ENCODE measurements at places on chromosomes 12 and 14.

- no peak for DNase-seq
Observed at GRCh38 chr12:103269946-103270345, 225.8 kb downstream of the C12orf42 start.

GRCh38 chr12:109729371-109729781, 15.8 kb downstream of the FAM222A start:
- no peak for DNase-seq

GRCh38 chr12:12167847-12168246, 97.1 kb downstream of the BCL2L14 start:
- DNase-seq, result no peak

- DNase-seq, result no peak
Observed at GRCh38 chr12:70936203-70936813, 15.8 kb upstream of the PTPRR start.

DNA sequence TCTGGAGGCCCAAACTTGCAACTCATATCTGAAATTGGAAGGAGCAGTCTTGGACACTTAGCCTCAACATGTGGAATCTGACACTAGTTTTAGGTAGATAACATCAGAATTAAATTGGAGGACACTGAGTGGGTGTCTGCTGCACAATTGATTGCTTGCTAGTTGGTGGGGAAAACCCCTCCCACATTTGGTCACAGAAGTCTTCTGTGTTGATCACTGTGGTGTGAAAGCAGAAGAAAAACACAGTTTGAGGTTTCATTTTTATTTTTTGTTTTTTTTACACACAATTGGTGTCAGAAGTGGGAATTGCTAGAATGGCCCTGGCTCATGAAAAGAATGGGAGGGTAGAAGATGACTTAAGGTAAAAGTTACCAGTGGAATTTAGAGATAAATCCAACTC, 78.0 kb upstream of the CD163 start:
- DNase-seq, result no peak

DNA sequence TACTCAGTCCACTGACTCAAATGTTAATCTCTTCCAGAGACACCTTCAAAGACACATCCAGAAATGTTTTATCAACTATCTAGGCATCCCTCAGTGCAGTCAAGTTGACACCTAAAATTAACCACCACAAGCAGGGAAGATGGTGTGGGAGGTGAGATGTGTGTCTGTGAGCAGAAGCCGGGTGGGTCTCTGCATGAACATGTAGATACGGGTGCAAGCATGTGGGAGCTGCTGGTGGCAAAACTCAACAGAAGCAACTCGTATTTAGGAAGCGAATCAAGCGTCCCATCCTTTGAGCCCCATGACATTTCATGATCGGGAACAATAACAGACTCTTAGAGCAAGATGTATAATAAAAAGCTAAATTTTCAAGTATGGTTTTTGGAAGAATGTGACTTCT, 110.0 kb upstream of the C14orf180 start:
- no peak for DNase-seq

GRCh38 chr14:56351861-56352260, 227.7 kb upstream of the TMEM260 start:
- DNase-seq, result no peak

- peak; percentile 43 for DNase-seq
Observed at GRCh38 chr14:24674204-24674970, 40.4 kb upstream of the GZMB start.

- no peak for DNase-seq
Observed at GRCh38 chr12:58046271-58046670, 104.9 kb downstream of the ATP23 start.

DNA sequence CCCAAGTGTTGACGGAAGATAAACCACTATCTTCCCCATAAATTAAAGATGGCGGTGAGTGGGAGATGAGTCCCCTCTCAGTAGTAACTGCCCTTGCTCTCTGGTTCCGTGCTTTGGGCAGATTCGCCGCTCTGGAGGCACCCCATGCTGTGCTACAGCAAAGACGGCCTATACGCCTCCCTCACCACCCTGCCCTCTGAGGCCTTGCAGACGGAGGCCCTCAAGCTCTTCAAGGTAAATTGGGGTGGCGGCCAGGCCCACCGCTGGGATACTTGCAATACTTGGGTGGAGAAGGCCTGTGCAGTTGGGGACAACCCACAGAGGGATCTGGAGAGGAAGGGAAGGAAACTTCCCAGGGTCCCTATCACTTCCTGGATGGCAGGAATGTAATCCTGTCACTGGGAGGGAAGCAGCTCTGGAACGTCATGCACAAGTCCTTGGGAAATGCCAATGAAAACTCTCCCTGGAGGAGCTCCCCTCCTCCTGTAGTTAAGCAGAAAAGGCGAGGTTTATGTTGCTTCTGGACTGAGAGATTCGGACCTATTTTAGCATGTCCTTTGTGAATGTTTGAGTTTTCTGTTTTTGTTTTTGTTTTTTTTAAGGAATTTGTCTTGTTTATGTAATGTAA, 22.8 kb downstream of the PIGH start:
- DNase-seq, result no peak

GRCh38 chr14:99829450-99829849, 36.2 kb downstream of the EML1 start:
- DNase-seq, result no peak

DNA sequence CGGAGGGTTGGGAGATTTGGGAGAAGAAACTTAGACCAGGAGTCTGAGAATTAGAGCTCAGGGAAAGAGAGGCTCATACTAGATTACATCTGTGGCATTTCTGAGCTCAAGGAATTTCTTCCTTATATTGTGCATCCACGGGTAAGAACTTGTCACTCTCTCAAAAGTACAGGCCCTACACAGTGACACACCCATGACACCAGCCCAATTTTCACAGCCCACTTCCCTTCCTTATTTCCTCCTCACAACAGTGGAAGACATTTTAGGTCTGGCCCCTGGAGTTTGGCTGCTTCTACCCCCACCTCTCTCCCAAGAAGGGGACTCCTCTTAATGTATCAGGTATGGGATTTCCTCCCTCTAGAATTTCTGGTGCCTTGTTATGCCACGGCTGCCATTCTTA, 9.2 kb upstream of the ZNF385A start:
- DNase-seq, result no peak

GRCh38 chr12:7498809-7499208, 4.8 kb downstream of the CD163 start:
- no peak for DNase-seq

GRCh38 chr14:92945959-92946846, 23.3 kb downstream of the CHGA start:
- DNase-seq, result no peak

- no peak for DNase-seq
Observed at GRCh38 chr12:4203772-4204376, 69.7 kb upstream of the CCND2 start.

- no peak for DNase-seq
Observed at GRCh38 chr12:56699020-56699661, 11.1 kb upstream of the PTGES3 start.

- no peak for DNase-seq
Observed at GRCh38 chr14:77565289-77565993, 51.0 kb downstream of the SPTLC2 start.

- DNase-seq, result peak; percentile 58
Observed at GRCh38 chr12:127559349-127560040, 707.5 kb upstream of the TMEM132C start.

DNA sequence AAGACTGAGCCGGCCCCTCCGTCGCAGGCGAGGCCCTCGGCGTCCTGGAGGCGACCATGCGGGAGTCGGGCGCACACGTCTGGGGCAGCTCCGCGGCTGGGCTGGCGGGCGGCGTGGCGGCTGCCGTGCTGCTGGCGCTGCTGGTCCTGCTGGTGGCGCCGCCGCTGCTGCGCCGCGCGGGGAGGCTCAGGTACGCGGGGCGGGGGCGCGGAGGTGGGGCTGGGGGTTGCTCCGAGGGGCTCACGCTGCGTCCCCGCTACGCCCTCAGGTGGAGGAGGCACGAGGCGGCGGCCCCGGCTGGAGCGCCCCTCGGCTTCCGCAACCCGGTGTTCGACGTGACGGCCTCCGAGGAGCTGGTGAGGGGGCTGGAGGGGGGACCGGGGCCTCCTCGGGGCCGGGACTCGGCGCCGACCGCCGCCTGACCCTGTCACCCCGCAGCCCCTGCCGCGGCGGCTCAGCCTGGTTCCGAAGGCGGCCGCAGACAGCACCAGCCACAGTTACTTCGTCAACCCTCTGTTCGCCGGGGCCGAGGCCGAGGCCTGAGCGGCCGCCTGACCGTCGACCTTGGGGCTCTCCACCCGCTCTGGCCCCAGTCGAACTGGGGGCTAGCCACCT, 7.8 kb downstream of the AMN start:
- DNase-seq, result no peak

- DNase-seq, result no peak
Observed at GRCh38 chr12:112305951-112306350, 76.3 kb downstream of the HECTD4 start.

DNA sequence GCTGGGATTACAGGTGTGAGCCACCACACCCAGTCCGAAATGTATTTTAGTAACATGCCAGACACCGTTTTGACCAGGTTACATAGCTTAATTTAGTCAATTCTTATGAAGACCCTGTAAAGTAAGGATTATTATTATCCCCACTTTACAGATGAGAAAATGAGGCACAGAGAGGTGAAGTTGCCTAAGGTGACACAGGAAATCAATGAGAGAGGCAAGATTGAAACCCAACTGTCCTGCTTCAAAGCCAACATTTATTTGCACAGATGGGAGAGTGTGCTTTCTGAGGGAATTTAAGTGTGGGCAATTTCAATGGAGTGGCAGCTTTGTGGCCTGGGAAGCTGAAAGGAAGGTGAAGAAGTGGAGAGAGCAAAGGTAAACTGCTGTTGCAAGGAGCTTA, 19.1 kb upstream of the EPS8 start:
- DNase-seq, result no peak

DNA sequence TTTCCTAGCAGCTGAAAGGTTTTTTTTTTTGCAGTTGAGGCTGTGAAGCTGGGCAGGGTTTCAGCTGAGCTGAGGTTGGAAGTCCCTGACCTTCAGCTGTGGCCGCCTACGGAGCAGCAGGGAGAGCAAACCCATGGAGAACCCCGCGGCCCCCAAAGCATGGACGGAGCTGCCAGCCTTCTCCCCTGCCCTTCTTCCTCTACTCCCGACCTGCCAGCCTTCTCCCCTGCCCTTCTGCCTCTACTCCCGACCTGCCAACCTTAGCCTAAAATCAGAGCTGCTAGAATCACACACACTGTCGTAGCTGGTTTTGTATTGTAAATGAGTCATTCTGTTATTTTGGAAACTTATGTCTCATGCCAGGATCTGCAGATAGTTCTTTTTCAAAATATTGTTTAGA, 74.6 kb downstream of the PPP2R5C start:
- no peak for DNase-seq

GRCh38 chr14:68359022-68359836, 433.6 kb downstream of the ZFP36L1 start:
- DNase-seq, result no peak

- DNase-seq, result no peak
Observed at GRCh38 chr14:47917344-47917954, 242.0 kb upstream of the MDGA2 start.

GRCh38 chr14:104778694-104779331, 16.7 kb downstream of the AKT1 start:
- no peak for DNase-seq

Measured in central memory CD4-positive, alpha-beta T cell (primary cell).